ENCODE measurements at places on chromosomes 6 and 20. TPM values are rescaled to one million over a fixed set of nuclear protein-coding genes. Genes with fewer than 3 reads are reported as not detected.

Gene SALL4
- total RNA-seq: 1.5 TPM

Gene TBC1D22B
- 7.7 TPM for total RNA-seq

Gene PHACTR1
- total RNA-seq: 2.5 TPM

Gene ERVFRD-1
- total RNA-seq: not detected

Gene CCR6
- not detected for total RNA-seq

Gene ADGRF1
- not detected for total RNA-seq

Gene CGAS
- 8.2 TPM for total RNA-seq

Gene LINC00237
- total RNA-seq: not detected

Gene CST2
- total RNA-seq: not detected

Gene CEP162
- total RNA-seq: 3.5 TPM

Gene IP6K3
- 7.9 TPM for total RNA-seq

Gene RARS2
- total RNA-seq: 33.4 TPM

Gene DCDC2
- total RNA-seq: not detected

Gene GSTA2
- not detected for total RNA-seq

Gene TP53TG5
- not detected for total RNA-seq

Gene TBX18
- total RNA-seq: 9.4 TPM
